ENCODE measurements at places on chromosomes 7 and 10.
A peak's percentile ranks its signal among the peaks of the same experiment; 100 is the strongest.

- no peak for DNase-seq
Measured at GRCh38 chr10:120783867-120784266, 67.3 kb upstream of the WDR11 start.

GRCh38 chr7:26293569-26294308, 2.1 kb downstream of the SNX10 start:
- no peak for DNase-seq

GRCh38 chr7:158760936-158761335, 56.3 kb upstream of the NCAPG2 start:
- DNase-seq = peak; percentile 15

DNA sequence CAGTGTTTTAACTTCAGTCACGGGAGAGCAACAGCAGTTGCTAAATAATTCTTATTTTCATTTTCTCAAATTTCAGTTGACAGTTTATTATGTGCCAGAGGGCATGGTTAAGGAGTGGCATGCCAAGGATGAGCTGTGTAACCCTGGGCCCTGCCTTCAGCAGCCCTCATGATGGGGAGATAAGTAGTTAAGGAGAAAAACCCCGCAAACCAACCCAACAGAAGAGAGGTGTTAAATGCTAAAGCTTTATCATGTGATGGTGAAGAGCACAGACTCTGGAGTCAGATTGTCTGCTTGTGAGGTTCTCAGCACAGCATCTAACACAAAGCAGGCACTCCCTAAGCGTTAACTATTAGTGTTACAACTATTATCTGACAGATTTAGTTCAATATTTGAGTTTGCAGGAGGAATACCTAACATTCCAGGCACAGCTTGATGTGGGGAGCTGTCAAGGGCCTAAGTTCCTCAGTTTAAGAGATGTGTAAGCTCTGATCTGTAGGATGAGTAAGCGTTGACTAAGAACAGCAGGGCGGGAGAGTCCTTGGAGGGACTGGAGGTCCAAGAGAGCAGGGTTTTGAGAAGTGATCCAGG, 29.6 kb downstream of the STAM start:
- peak; percentile 91 for DNase-seq
